Ascending aorta (tissue), 2 donors: ENCODE measurements at places on chromosomes 16 and 17.

GRCh38 chr16:23611936-23612335 is 15.8 kb upstream of the NDUFAB1 start:
- H3K27me3 ChIP-seq: no peaks in the 10 kb centered on the region
- no peak for DNase-seq
- H3K4me1 ChIP-seq: no peaks in the 10 kb centered on the region
- H3K36me3 ChIP-seq: peaks cover 49% of the 10 kb centered on the region
- H3K27ac ChIP-seq: no peak overlapping the region
- no peak overlapping the region for H3K4me3 ChIP-seq

DNA sequence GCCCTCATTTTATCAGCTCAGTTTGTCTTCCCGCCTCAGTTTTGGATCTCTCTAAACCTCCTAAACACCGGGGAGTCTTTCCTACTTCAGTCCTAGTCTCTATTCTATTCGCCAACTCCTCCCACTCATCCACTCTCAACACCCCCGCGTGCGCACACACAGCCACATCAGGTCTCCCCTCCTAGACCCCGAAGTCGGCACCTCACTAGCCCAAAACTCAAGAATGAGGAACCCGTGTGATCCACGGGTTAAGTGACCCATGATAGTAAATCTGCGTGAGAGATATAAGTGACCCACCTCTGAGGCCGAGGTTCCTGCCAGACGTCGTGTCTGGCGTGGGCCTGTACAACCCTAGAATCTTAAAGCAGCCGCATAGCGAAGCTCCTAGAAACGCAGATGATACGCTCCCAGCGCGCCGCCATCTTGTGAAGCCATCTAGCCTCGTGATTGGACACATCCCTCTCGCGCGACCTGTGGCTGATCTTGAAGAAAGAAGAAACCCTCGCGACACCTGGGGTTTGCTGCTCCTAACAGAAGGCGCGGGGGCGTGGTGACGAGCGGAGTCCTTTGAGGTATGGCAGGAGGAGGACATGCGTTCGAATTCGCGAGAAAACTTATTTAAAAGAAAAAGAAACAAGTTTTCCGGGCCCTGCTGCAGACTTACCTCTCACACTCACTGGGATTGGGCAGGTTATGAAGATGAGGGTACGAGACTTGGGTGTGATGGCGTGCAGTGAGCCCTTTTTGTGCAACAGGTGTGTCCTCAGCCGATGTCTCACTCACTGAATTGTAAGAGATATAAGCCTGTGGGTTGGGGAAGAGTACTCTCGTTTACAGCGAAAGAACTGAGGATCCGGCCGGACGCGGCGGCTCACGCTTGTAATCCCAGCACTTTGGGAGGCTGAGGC is at the start of gene METTL16:
TSS of gene METTL16 (minus strand) at position 427 of the 908 bp plus-strand sequence. CDS start 9,557 bp downstream, outside the sequence.
- H3K4me3 ChIP-seq: peak within 1 kb of the TSS; percentile 65
- peak within 1 kb of the TSS; percentile 91 for H3K27ac ChIP-seq
- peaks cover 9% of the 10 kb centered on the region for H3K4me1 ChIP-seq
- no peaks in the 10 kb centered on the region for H3K27me3 ChIP-seq
- H3K36me3 ChIP-seq: no peaks in the 10 kb centered on the region

GRCh38 chr17:31008374-31009041 is 37.7 kb downstream of the RNF135 start:
- H3K27me3 ChIP-seq: no peaks in the 10 kb centered on the region
- peak overlapping the region; percentile 97 for H3K27ac ChIP-seq
- DNase-seq: peak; percentile 74
- peak overlapping the region; percentile 80 for H3K4me3 ChIP-seq
- H3K4me1 ChIP-seq: peaks cover 12% of the 10 kb centered on the region

- H3K27ac ChIP-seq: peak overlapping the region; percentile 27
- H3K4me1 ChIP-seq: no peaks in the 10 kb centered on the region
- H3K4me3 ChIP-seq: no peak overlapping the region
- H3K36me3 ChIP-seq: no peaks in the 10 kb centered on the region
- no peak for DNase-seq
These were observed 15.8 kb upstream of the AKTIP start for GRCh38 chr16:53518550-53519416.

GRCh38 chr16:82061861-82062525 is 26.9 kb downstream of the HSD17B2 start:
- H3K27ac ChIP-seq: no peak overlapping the region
- DNase-seq: no peak
- no peaks in the 10 kb centered on the region for H3K36me3 ChIP-seq
- no peaks in the 10 kb centered on the region for H3K27me3 ChIP-seq
- H3K4me3 ChIP-seq: no peak overlapping the region

GRCh38 chr16:27778926-27779570 is 229.1 kb downstream of the KATNIP start:
- peaks cover 14% of the 10 kb centered on the region for H3K4me1 ChIP-seq
- no peak overlapping the region for H3K27ac ChIP-seq
- H3K27me3 ChIP-seq: no peaks in the 10 kb centered on the region
- no peak overlapping the region for H3K4me3 ChIP-seq
- no peak for DNase-seq

- no peaks in the 10 kb centered on the region for H3K36me3 ChIP-seq
- no peak overlapping the region for H3K27ac ChIP-seq
- H3K4me3 ChIP-seq: no peak overlapping the region
- no peak for DNase-seq
These were observed 7.3 kb downstream of the DLX4 start for GRCh38 chr17:49976163-49976827.

DNA sequence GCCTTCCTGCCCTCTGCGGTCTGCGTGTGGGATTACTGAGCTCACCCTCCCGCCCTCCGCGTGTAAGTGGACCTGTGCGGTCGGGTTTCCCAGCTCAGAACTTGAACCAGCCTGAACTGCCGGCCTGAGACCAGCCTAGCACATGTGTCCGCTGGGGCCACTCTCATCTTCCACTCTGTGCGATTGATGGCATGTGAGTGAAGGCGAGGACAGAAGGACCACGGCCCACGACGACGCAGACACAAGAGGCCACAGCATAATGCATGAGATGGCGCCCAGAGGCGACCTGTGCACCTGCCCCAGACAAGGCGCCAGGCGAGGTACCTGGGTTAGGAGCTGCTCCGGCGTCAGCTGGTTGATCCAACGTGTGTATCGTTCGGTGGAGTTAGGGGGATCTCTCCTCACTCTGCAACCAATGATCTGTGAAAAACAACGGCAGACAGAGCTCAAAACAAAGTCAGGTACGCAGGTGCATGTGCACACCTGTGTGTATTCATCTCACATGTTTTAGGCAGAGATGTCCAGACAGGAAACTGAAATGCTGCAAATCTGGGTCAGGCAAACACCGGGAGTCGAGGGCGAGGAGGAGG is 74.5 kb upstream of the METRNL start:
- no peak overlapping the region for H3K4me3 ChIP-seq
- H3K27me3 ChIP-seq: no peaks in the 10 kb centered on the region
- no peaks in the 10 kb centered on the region for H3K36me3 ChIP-seq

- no peak for DNase-seq
- H3K27me3 ChIP-seq: no peaks in the 10 kb centered on the region
- peaks cover 13% of the 10 kb centered on the region for H3K36me3 ChIP-seq
- peaks cover 7% of the 10 kb centered on the region for H3K4me1 ChIP-seq
These were observed 23.6 kb downstream of the CIBAR2 start for GRCh38 chr16:85088570-85089199.

DNA sequence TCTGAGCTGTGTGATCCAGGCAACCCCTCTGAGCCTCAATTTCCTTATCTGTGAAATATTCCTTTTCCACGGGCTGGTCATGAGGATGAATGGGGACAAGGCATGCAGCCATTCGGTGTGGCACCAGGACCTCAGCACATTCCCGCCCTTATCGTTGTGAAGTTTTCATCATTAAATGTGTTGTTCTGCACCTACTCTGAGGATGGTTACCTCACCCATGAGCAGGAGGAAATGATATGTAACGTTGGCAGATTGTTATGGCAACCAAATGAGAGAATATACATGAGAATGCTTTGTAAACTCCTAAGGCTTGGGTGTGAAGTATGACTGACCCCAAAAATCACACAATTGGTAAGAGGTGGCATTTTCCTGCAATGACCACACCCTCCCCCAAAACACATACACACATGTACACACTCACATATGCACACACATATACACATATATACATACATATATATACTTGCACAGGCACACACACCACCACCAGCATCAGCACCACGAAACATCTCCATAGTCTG is 39.5 kb downstream of the SMARCE1 start:
- H3K36me3 ChIP-seq: no peaks in the 10 kb centered on the region
- no peak overlapping the region for H3K27ac ChIP-seq
- DNase-seq: no peak
- H3K27me3 ChIP-seq: no peaks in the 10 kb centered on the region
- H3K4me3 ChIP-seq: no peak overlapping the region

- H3K4me3 ChIP-seq: no peak overlapping the region
- H3K27ac ChIP-seq: no peak overlapping the region
- no peak for DNase-seq
- H3K36me3 ChIP-seq: peaks cover under 1% of the 10 kb centered on the region
- no peaks in the 10 kb centered on the region for H3K27me3 ChIP-seq
These were observed 29.2 kb downstream of the TRIM25 start for GRCh38 chr17:56884483-56885311.

- no peak for DNase-seq
- peaks cover 42% of the 10 kb centered on the region for H3K36me3 ChIP-seq
- H3K4me3 ChIP-seq: no peak overlapping the region
- peak overlapping the region; percentile 87 for H3K27ac ChIP-seq
- peaks cover 66% of the 10 kb centered on the region for H3K4me1 ChIP-seq
These were observed 27.6 kb downstream of the NMT1 start for GRCh38 chr17:45088741-45089140.

- peaks cover 4% of the 10 kb centered on the region for H3K27me3 ChIP-seq
- no peak for DNase-seq
- no peak overlapping the region for H3K4me3 ChIP-seq
- no peak overlapping the region for H3K27ac ChIP-seq
These were observed 6.0 kb downstream of the HAGHL start for GRCh38 chr16:732936-733335.

GRCh38 chr17:1289695-1290094 is 10.2 kb downstream of the TRARG1 start:
- no peaks in the 10 kb centered on the region for H3K27me3 ChIP-seq
- no peak for DNase-seq
- no peaks in the 10 kb centered on the region for H3K36me3 ChIP-seq
- no peak overlapping the region for H3K4me3 ChIP-seq
- no peak overlapping the region for H3K27ac ChIP-seq

- no peak overlapping the region for H3K4me3 ChIP-seq
- no peaks in the 10 kb centered on the region for H3K36me3 ChIP-seq
- H3K27ac ChIP-seq: no peak overlapping the region
- no peaks in the 10 kb centered on the region for H3K27me3 ChIP-seq
- H3K4me1 ChIP-seq: no peaks in the 10 kb centered on the region
These were observed 2.0 kb downstream of the GNAO1 start for GRCh38 chr16:56192986-56193945.

DNA sequence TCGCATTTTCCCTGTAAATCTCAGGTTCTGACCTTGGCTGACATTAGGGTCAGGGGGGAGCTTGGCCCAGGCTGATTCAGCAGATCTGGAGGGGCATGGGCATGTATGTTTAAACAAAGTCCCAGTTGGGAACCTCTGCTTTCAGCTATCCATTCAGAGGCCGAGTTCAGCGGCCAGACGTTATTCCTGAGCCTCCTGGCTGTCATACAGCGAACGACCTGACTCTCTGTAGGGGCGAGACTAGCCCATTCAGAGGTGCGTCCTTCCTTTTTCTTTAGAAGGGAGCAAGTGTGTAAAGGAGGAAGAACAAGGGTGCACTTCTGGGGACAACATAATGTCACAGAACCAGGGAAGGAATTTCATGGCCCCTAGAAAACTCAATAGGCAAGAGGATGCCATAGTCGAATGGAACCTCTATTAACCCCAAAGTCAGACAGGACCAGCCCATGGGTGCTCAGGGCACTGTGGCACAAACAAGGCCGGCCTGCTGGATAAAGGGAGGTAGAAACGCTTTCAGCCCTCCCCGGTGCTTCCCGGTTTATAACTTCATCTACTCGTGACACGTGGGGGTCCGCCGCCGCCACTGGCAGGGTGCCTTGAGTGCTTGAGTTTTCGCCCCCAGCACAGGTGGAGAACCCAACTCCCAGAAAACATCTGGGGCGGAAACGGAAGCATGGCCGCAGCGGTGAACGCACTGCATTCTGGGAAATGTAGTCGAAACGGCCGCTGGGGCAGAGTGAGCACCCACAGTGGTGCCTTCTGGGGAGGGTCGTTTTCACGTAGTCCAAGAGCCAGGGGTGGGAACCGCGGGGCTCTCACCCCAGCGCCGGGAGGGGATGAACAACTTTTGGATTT is 33.2 kb upstream of the PLCG2 start:
- H3K36me3 ChIP-seq: no peaks in the 10 kb centered on the region
- peak overlapping the region; percentile 58 for H3K4me3 ChIP-seq
- DNase-seq: no peak
- no peak overlapping the region for H3K27ac ChIP-seq

DNA sequence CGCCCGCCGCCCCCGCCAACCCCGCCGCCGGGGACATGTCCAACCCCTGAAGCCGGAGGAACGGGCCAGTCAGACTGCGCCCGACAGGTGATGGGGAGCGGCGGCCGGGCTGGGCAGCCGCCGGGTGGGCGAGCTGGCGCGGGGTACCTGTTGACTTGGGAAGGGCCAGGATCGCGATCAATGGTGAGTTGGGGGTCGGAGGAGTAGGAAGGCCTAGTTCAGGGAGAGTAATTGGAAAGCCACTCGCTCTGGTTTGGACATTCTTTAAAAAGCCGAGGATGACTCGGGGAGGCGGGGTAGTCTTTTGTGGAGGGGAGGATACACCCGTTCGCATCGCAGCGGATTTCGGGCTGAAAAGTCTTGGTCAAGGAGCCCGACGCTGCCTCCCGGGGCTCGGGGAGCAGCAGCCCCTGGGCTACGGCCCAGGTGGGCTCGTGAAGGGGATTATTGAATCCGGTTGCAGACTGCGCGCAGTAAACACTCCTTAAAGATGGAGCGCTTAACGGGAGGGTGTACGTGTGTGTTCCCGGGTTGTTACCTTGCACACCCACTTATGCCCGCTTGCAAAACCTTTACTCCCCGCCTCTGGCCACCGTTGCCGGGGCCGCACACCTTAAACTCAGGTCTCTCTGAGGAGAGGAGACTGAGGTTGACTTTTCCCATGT is 123.8 kb downstream of the GOSR1 start:
- DNase-seq: no peak
- no peaks in the 10 kb centered on the region for H3K36me3 ChIP-seq
- no peaks in the 10 kb centered on the region for H3K27me3 ChIP-seq
- peak overlapping the region; percentile 71 for H3K4me3 ChIP-seq
- H3K27ac ChIP-seq: peak overlapping the region; percentile 88

GRCh38 chr16:85746460-85747215 is 4.3 kb downstream of the C16orf74 start:
- no peak overlapping the region for H3K4me3 ChIP-seq
- H3K27me3 ChIP-seq: peaks cover 7% of the 10 kb centered on the region
- no peak for DNase-seq

DNA sequence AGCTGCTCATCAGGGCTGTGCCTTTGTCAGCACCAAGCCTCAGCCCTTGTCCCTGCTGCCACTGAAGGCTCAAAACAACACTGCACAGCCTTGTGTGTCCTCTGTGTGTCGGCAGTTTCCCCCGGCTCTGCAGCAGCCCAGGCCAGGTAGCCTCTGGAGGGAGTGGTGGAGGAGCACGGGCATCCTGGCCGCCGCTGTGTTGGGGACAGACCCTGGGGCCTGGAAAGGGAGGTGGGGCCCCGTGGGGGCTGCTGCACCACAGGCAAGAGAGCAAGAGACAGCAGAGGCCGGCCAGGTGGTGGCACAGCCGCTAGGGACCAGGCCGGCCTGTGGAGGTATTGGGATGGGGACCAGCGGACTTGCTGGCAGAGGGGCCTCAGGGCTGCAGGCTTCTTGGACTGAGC is 96.9 kb upstream of the ZNF750 start:
- no peaks in the 10 kb centered on the region for H3K4me1 ChIP-seq
- no peaks in the 10 kb centered on the region for H3K27me3 ChIP-seq
- no peak overlapping the region for H3K27ac ChIP-seq
- no peak overlapping the region for H3K4me3 ChIP-seq
- DNase-seq: no peak
- peaks cover 47% of the 10 kb centered on the region for H3K36me3 ChIP-seq

GRCh38 chr17:63387656-63388340 is 58.3 kb downstream of the CYB561 start:
- no peak overlapping the region for H3K27ac ChIP-seq
- no peak for DNase-seq
- peaks cover 7% of the 10 kb centered on the region for H3K36me3 ChIP-seq
- H3K27me3 ChIP-seq: no peaks in the 10 kb centered on the region
